Fibroblast of lung (primary cell): ENCODE measurements at places on chromosomes 7 and 10. TPM values are rescaled to one million over a fixed set of nuclear protein-coding genes. Genes with fewer than 3 reads are reported as not detected.

DNA sequence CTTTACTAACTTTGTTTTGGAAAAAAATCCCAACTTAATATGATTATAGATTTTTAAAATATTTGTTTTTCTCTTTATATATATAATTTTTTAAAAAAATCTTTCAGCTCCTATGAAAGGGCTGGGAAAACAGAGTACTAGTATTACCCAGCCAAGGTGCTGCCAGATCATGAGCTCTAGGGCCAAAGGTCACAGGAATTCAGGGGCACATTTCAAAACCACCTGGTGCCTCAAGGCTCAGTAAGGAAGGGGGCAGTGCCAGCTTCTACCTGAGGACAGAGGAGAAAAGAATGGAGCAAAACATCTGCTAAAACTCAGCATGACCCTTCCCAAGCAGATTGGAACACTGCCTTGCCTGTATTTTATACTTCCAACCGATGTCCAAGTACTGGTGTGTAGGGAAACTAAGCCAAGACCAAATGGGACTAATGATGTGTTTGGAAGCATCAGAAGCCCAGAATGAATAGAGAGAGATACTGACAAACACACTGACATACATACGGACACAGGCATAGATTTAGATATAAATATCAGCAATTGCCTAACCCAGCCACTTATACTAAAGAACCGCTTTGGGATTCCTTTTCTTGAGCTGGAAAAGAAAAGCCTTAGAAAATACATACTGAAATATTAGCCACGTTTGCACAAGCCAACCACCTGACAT is 667.3 kb downstream of the PARD3 start:
- H3K36me3 ChIP-seq = no peaks in the 10 kb centered on the region
- no peaks in the 10 kb centered on the region for H3K4me1 ChIP-seq
- H3K27ac ChIP-seq = no peak overlapping the region

- DNase-seq = no peak
- H3K4me1 ChIP-seq = no peaks in the 10 kb centered on the region
- H3K36me3 ChIP-seq = no peaks in the 10 kb centered on the region
- H3K27ac ChIP-seq = no peak overlapping the region
- H3K4me3 ChIP-seq = no peak overlapping the region
- no peaks in the 10 kb centered on the region for H3K27me3 ChIP-seq
Observed at GRCh38 chr7:52592698-52593097, 442.7 kb upstream of the POM121L12 start.

- no peaks in the 10 kb centered on the region for H3K4me1 ChIP-seq
- no peak overlapping the region for H3K27ac ChIP-seq
- no peaks in the 10 kb centered on the region for H3K27me3 ChIP-seq
- no peaks in the 10 kb centered on the region for H3K36me3 ChIP-seq
- no peak overlapping the region for H3K4me3 ChIP-seq
Observed at GRCh38 chr10:126235091-126235978, 152.9 kb downstream of the ADAM12 start.

DNA sequence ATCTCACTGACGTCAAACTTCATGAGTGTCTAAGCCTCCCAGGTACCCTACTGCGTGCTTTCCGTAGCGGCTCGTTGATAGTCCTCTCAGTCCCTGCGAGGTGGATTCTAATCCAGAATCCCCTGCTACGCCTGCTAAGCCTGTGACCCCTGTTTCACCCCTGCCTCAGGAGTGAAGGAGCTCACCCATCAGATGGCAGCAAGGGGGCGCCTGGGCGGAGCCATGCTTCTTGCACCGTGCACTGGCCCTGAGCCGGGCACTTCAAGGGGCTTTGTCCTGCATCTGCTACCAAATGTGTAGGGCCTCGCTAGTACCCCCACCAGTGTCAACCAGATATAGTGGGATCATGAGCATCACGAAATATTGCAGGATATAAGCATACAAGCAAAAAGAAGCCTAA is 918 bp upstream of the STRA8 start:
- H3K4me1 ChIP-seq = no peaks in the 10 kb centered on the region
- no peak overlapping the region for H3K27ac ChIP-seq
- DNase-seq = no peak
- H3K36me3 ChIP-seq = no peaks in the 10 kb centered on the region

DNA sequence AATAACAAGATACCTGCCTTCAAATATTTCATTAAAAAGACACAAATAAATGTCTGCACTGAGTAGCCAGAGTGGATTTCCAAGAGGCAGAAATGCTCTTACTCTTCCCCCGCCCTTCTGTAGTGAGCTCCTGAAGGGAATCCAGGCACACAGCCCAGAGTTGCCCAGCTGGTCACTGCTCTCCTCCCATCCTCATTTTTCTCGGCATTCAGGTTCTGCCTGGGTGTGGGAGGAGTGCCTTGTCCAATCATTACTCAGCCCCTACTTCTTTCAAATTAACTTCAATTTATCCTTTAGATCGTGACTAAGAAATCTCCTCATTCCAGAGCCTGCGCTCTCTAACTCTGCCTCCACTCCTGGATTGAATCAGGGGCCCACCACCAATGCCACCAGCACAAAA is 12.2 kb downstream of the CCDC6 start:
- H3K4me3 ChIP-seq = no peak overlapping the region
- H3K27me3 ChIP-seq = no peaks in the 10 kb centered on the region
- no peak overlapping the region for H3K27ac ChIP-seq

- H3K4me3 ChIP-seq = no peak overlapping the region
- no peaks in the 10 kb centered on the region for H3K36me3 ChIP-seq
- no peak overlapping the region for H3K27ac ChIP-seq
Observed at GRCh38 chr10:101272229-101272868, 43.1 kb upstream of the LBX1 start.

GRCh38 chr7:21507627-21508343 is 35.1 kb upstream of the DNAH11 start:
- H3K27ac ChIP-seq = no peak overlapping the region
- no peaks in the 10 kb centered on the region for H3K36me3 ChIP-seq
- peak; percentile 15 for DNase-seq
- no peaks in the 10 kb centered on the region for H3K4me1 ChIP-seq

GRCh38 chr10:22832066-22832602 is 95.7 kb upstream of the ARMC3 start:
- no peak overlapping the region for H3K27ac ChIP-seq
- no peaks in the 10 kb centered on the region for H3K36me3 ChIP-seq
- no peak overlapping the region for H3K4me3 ChIP-seq
- no peak for DNase-seq
- H3K27me3 ChIP-seq = no peaks in the 10 kb centered on the region
- no peaks in the 10 kb centered on the region for H3K4me1 ChIP-seq

- H3K27ac ChIP-seq = no peak overlapping the region
- H3K27me3 ChIP-seq = no peaks in the 10 kb centered on the region
Observed at GRCh38 chr10:45198486-45199204, 116.8 kb downstream of the OR13A1 start.

DNA sequence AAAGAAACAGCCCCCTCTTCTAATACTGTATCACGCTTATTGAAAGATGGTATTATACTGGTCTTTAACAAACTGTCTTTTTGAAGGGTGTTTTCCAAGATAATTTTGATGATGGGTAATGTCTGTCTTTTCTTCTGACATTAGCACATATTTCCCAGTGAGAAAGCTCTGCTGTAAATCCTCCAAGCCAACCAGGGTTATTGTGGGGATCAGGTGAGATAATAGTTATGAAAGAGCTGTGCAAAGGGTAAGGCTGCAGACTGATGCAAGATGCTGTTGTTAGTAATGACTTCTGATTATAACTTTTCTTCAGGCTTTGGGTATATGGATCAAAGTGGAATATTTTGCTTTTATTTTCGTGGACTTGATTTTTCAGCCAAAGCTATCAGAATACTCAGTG is 581.7 kb downstream of the REEP3 start:
- DNase-seq = no peak
- H3K27me3 ChIP-seq = no peaks in the 10 kb centered on the region
- H3K4me1 ChIP-seq = no peaks in the 10 kb centered on the region
- H3K36me3 ChIP-seq = no peaks in the 10 kb centered on the region
- H3K4me3 ChIP-seq = no peak overlapping the region

DNA sequence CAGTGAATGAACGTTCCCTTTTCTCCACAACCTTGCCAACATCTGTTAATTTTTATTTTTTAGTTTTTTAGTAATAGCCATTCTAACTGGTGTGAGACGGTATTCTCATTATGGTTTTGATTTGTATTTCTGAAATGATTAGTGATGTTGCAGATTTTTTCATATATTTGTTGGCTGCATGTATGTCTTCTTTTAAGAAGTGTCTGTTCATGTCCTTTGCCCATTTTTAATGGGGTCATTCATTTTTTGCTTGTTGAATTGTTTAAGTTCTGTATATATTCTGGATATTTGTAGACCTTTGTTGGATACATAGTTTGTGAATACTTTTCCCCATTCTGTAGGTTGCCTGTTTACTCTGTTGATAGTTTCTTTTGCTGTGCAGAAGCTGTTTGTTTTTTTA is 73.9 kb upstream of the MSRB2 start:
- no peak for DNase-seq
- H3K27ac ChIP-seq = no peak overlapping the region
- no peak overlapping the region for H3K4me3 ChIP-seq
- H3K4me1 ChIP-seq = no peaks in the 10 kb centered on the region
- no peaks in the 10 kb centered on the region for H3K36me3 ChIP-seq

GRCh38 chr7:80145780-80146422 is 11.3 kb downstream of the GNAI1 start:
- no peaks in the 10 kb centered on the region for H3K27me3 ChIP-seq
- H3K36me3 ChIP-seq = no peaks in the 10 kb centered on the region
- H3K4me3 ChIP-seq = peak overlapping the region; percentile 9
- peaks cover 25% of the 10 kb centered on the region for H3K4me1 ChIP-seq
- peak overlapping the region; percentile 86 for H3K27ac ChIP-seq

OPALIN gene
- total RNA-seq = not detected in 2 replicates

TRIM56 gene
- total RNA-seq = 21.8 and 27.6 TPM in 2 replicates

CASP7 gene
- 23.1 and 28.9 TPM in 2 replicates for total RNA-seq
